ENCODE measurements at places on chromosomes 7 and 10.
A peak's percentile ranks its signal among the peaks of the same experiment; 100 is the strongest.

- DNase-seq, result no peak
Observed at GRCh38 chr7:150402671-150403321, 23.7 kb downstream of the ZNF775 start.

DNA sequence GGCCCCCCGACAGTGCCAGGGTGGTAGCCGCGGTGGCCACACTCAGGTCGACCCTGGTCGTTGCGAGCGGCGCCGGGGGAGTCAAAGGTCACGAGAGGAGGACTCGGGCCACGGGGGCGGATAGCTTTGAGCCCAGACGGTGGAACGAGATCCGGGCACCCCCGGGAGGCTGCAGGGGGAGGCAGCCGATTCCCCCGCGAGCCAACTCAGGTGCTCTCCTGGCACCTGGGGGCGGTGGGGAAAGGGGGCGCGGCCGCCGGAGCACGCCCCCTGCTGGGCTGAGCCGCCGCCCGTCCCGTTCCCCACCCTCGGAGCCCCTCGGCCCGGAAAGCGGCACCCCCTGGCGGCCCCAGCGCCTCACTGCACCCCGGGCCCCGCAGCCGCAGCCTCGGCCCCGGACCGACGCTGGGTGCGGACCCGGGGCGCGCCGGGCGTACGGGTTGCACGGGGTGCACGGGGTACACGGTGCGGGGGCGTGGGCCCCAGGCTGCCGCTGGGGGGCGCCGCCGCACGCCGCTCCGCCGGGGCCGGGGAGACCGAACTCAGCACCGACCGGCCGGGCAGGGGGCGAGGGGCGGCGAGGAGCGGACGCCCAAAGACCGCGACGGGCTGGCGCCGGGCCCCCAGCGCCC lies 521 bp upstream of the NYAP1 start:
- peak; percentile 87 for DNase-seq

DNA sequence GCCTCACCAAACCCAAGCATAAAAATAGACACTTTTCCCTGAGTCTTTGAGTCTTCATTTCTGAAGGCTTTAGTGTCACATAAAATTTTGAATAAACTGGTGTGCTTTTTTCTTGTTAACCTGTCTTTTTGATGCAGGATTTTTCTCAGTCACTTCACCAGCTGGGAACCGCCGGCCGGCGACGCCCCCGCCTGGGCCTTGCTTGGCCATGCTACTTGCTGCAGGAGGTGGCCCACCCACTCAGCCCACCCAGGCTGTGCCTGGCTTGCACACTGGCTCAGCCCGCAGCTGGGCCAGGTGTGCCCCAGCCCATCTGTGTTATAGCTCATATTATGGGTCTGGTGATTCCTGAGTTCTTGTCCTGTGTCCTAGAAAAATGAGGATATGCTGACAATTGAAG lies 247.4 kb upstream of the CACNA2D1 start:
- no peak for DNase-seq

- DNase-seq, result no peak
Observed at GRCh38 chr7:16648551-16648950, 2.6 kb downstream of the BZW2 start.

GRCh38 chr10:58440484-58440883 lies 55.3 kb downstream of the TFAM start:
- DNase-seq, result no peak

GRCh38 chr10:63057509-63057908 lies 75.6 kb upstream of the NRBF2 start:
- no peak for DNase-seq

GRCh38 chr7:70947181-70947580 lies 184.8 kb upstream of the GALNT17 start:
- no peak for DNase-seq

DNA sequence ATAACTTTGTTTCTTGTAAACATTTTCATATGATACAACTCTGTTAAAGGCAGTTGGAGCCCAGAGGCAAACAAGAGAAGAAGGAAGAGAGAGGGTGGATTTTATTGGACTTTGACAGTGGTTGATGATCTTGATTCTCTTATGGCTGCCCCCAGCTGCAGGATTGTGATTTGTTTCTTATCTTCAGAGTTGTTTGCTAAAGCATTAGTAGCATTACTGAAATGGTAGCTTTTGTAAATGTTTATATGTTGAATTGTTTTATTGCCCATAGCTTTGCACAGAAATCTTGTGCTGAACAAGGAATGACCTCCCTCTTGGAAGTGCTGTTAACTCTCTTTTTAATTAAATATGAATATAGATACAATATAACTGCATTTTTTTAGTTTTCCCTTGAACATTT lies 309.4 kb downstream of the AUTS2 start:
- no peak for DNase-seq

DNA sequence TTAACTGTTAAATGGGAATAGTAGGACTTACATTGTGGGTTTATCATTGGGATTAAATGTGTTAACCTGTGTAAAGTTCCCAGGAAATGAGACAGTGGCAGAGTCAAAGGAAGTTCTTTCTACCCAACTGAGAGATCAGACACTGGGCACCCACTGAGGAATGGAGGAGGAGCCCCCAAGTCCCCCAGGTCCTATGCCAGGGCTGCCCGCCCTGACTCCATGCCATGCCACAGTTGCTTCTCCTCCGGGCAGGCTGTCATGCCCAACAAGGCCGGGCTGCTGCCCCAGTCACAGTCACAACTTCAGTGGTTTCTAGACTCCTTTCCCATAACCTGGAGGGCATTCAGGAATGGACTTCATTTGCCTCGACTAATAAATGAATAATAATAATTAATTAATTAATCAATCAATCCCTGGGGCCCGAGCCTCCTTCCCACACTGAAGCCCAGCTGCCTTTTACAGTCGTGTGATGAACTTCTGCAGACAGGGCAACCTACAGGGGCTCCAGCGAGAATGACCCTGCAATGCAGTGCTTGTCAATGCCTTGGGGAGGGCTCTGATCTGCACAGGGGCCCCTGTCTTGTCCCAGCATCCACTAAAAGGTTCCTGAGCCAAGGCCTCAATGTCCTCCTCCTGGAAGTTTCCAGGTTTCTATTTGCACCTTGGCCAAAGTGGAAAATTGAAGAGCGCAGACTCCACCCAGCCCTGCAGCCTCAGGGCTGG lies 32.4 kb downstream of the DRGX start:
- no peak for DNase-seq

DNA sequence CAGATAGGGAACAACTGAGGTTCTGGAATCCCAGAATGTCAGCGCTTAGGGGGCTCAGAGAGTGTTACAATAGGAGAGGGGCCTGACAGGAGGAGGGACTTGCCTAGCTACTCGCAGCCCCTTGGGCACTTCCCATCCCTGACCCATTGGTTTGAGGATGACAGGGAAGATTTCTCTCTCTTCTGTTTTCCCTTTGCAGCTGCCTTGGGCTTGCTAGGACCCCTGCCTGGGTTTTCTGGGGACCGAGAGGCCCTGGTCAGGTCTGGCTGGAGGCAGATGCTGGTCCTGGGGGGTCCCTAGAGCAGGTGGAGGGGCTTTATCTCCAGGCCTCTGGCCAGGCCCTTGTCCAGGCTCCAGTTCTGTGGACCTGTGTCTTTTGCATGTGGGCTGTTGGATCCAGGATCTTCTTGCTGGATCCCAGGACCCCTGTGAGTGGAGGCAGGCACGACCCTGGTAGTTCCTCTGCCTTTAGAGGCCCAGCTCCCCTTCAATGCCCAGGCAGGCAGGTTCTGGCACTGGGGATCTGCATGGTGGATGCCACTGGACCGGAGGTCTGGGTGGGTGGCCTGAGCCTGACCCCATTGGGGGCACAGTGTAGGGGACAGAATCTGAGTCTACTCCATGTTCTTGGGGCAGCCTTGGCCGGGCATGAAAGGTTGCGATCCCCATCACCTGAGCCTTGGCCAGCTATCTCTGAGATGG lies 26.9 kb downstream of the RAMP3 start:
- DNase-seq, result no peak

DNA sequence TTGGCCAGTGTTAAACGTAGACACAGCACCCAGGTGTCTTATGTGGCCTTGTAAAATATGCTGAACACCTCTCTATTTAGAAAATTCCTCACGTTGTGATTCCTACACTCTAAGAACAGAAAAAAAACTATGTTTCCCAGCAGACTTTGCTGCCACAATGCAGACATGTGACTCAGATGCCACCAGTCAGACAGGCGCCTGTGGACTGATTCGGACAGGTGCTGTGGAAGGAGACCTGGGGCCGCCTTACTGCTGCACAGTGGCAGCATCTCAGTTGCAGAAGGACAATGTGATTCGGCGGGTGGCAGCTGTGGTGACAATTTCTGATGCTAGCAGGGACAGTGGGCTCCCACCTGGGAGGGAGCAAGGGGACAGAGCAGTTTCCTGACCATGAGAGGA lies 88.8 kb downstream of the C10orf90 start:
- no peak for DNase-seq

- DNase-seq, result no peak
Observed at GRCh38 chr10:125479059-125479458, 203.9 kb downstream of the TEX36 start.

- no peak for DNase-seq
Observed at GRCh38 chr7:97018791-97019531, 5.7 kb downstream of the DLX5 start.

DNA sequence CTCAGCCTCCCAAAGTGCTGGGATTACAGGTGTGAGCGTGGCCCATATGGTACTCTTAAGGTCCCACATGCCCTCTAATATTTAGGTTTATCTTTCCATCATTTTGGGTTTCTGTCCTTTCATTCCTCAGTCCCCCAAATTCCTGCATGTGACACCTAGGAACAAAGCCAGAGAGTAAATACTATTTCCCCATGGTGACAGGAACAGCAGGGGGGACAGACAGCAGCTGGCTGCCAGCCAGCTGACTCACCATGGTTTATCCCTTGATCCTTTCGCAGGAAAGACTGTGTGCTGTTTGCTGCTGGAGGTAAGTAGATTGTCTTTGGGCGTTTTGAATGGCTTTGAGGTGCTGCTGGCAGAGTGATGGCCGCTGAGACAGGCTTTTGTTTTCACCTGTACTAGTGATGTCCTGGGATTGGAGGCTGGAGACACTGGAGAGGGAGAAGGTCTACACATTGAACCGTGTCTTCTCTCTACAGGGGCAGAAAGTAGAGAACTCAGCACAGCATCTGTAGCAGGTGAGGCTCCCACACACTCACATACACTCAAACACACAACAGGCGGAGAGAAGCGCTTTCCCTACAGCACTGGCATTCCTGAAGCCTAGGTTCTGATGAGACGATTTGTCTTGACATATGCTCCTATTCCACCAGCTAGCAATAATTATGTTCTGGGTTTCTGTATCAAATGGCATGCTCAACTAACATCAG lies 83.7 kb upstream of the EFCAB10 start:
- no peak for DNase-seq

GRCh38 chr10:118712080-118712479 lies 42.7 kb downstream of the CACUL1 start:
- no peak for DNase-seq

DNA sequence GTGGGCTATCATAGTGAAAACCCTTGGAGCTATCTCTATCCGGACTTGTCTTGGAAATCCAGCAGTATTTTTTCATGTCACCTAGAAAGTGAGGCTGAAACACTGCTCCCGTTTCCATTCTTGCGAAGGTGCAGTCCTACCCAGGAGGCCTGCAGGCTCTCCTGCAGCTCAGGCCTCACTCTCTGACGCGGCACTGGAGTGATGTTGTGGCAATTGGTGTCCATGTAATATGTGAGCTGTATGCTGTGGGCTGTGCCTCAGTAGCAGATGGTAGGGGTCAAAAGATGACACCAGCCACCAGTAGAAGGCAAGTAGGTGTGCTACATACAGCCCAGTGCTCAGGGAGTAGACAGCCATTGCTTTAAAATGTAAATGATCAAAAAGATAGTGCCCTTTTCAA lies 28.1 kb upstream of the ZNF680 start:
- no peak for DNase-seq

DNA sequence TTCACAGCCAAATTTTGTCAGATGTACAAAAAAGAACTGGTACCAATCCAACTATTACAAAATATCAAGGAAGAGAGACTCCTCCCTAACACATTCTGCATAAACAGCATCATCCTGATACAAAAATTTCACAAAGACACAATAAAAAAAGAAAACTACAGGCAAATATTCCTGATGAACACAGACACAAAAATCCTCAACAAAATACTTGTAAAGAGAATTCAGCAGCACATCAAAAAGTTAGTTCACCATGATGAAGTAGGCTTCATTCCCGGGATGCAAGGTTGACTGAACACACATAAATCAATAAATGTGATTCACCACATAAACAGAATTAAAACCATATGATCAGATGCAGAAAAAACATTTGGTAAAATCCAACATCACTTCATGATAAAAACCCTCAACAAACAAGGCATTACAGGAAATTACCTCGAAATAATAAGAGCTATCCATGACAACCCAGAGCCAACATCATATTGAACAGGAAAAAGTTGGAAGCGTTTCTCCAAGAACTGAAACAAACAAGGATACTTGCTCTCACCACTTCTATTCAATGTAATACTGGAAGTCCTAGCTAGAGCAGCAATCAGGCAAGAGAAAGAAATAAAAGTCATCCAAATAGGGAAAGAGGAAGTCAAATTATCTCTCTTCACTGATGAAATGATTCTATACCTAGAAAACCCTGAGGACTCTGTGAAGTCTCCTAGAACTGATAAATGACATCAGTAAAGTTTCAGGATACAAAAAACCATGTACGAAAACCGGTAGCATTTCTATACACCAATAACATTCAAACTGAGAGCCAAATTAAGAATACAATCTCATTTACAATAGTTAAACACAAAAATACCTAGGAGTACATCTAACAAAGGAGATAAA lies 223.1 kb downstream of the REEP3 start:
- no peak for DNase-seq

DNA sequence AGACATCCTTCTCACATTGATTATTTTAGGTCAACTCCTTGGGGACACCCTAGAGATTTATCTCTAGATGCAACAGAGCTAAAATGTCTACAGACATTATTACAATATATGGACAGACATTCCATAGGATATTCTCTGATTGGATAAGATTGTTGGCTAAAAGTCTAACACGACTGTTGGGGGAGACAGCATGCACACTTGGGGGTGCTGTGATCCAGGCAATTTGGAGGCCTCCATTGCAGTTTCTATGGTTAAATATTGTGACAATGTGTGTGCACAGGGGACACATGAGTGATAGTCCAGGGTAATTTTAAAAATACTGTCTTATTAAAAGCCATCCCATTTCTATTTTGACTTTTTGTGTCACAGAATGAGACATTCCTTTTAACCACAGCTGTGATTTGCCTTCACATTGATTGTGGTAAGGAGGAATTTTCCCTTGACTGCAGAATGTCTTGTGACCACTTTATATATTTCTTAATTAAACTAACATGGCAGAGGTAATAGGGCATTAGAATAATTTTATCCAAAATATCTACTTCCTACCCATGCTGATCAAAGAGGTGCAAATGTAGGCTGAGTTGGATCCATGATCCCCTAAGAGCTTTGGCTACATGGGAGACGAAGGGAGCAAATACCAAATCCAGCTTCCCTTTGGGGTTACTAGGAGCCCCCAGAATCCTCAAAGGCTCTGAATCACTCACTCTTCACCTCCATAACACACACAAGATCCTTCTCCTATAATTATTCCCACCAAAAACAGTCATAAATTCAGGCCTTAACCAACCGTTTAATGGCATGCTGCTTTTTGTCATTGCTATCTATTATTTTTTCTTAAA lies 7.3 kb downstream of the TFPI2 start:
- no peak for DNase-seq

Measured in stimulated activated CD4-positive, alpha-beta T cell treated with anti-CD3 and anti-CD28 coated beads, Interleukin-15, amount 100 ng/mL, for 24 hours (primary cell).